ENCODE measurements at places on chromosomes 5 and 9. TPM values are rescaled to one million over a fixed set of nuclear protein-coding genes. Genes with fewer than 3 reads are reported as not detected.

DNA sequence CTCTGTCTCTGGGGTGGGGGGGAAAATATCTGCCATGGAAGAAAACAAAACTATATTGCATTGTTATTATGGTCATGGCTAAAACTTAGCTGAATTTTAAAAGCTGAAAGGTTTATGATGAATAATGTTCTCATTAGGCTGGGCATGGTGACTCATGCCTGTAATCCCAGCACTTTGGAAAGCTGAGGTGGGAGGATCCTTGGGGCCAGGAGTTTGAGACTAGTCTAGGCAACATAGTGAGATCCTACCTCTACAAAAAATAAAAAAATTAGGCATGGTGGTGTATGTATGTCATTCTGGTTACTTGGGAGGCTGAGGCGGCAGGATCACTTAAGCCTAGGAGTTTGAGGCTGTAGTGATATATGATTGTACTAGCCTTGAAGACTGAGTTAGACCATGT is 44.5 kb downstream of the IPO11 start:
- DNase-seq, result no peak
- H3K4me1 ChIP-seq, result no peaks in the 10 kb centered on the region
- H3K4me3 ChIP-seq, result no peak overlapping the region
- H3K36me3 ChIP-seq, result no peaks in the 10 kb centered on the region
- H3K27ac ChIP-seq, result no peak overlapping the region

The DNAJA1 gene
- 88.4 TPM for total RNA-seq

DNA sequence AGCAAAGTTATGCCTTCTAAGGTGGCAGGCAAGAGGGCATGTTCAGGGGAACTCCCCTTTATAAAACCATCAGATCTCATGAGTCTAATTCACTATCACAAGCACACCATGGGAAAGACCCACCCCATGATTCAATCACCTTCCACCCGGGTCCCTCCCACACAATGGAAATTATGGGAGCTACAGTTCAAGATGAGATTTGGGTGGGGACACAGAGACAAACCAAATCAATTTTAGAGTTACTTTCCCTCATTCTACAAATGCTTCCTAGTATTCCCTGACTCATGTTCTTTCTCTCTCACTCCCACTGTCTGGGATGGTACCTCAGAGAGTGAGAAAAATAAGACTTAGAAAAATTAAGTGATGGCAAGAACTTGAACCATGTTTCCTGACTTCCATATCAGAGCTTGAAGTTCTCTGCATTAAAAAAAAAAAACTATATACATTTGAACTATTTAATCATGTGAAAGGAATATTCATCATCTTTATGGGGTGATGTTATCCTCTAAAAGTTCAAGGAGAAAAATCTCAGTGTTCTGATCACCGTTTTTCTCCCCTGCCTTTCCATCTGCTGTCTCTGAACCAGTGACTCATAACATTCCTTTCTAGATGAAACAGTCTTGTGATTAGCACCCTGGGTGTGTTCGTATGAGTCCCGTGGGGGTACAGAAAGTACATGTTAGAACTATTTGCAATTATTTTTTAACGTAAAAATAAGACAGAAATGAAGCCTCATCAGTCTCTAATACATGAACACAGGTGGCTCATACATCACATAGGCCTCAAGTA is 282.9 kb downstream of the SLF1 start:
- no peaks in the 10 kb centered on the region for H3K27me3 ChIP-seq
- H3K4me3 ChIP-seq, result no peak overlapping the region
- no peak overlapping the region for H3K27ac ChIP-seq

- H3K27ac ChIP-seq, result no peak overlapping the region
- DNase-seq, result no peak
- H3K4me3 ChIP-seq, result no peak overlapping the region
- no peaks in the 10 kb centered on the region for H3K27me3 ChIP-seq
Observed at GRCh38 chr5:72238712-72239445, 81.2 kb downstream of the MRPS27 start.

GRCh38 chr5:52682492-52682891 is 105.2 kb upstream of the ITGA1 start:
- no peaks in the 10 kb centered on the region for H3K27me3 ChIP-seq
- H3K4me3 ChIP-seq, result no peak overlapping the region
- no peaks in the 10 kb centered on the region for H3K36me3 ChIP-seq
- H3K4me1 ChIP-seq, result no peaks in the 10 kb centered on the region
- no peak overlapping the region for H3K27ac ChIP-seq

The NUDT12 gene
- total RNA-seq, result 13.3 TPM

DNA sequence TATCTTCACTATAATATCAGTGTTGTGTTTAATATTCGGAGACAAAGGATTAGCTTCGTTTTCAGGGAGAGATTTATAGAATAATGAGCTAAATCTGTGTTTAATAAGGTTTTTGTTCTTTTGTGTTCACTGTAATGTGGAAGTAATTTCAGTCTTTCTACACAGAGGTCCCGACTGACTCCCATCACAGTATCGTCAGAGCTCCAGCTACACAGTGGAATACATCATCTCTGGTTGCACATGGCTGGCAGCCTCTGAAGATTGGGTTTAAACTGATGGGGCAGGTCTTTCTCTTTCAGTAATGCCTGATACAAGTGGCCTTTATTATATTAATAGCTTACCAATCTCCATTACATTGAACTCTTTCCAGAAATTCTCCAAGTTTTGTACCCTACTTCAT is 736.7 kb upstream of the RIOK2 start:
- no peaks in the 10 kb centered on the region for H3K36me3 ChIP-seq
- H3K4me3 ChIP-seq, result no peak overlapping the region
- no peak for DNase-seq
- H3K4me1 ChIP-seq, result no peaks in the 10 kb centered on the region
- H3K27ac ChIP-seq, result no peak overlapping the region

The PCDHB9 gene
- not detected for total RNA-seq

The SCGB3A2 gene
- total RNA-seq, result not detected

DNA sequence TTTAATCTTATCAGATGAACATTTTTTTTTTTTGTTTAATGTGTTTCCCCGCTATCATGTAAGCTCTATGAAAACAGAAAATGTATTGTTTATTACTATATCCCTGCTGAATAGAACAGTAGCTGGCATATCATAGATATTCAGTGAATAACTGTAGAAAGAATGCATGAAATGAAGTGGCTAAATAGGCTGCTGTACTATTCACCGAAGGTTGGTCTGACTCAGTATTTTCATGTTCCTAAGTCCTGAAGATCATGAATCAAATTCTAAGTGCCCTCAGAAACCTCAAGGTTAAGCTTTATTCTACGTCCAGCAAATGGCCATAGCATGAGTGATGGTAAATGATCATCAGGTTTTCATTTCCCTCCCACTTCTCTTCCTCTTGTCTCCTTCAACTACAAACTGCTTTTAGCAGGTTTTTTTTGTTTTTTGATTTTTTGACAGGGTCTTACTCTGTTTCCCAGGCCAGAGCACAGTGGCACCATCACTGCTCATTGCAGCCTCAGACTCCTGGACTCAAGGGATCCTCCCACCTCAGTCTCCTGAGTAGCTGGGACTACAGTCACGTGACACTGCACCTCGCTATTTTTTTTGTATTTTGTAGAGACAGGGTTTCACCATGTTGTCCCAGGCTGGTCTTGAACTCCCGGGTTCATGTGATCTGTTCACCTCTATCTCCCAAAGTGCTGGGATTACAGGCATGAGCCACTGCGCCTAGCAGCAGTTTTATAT is 19.1 kb upstream of the ZFAND5 start:
- H3K27ac ChIP-seq, result no peak overlapping the region
- no peaks in the 10 kb centered on the region for H3K36me3 ChIP-seq
- no peak overlapping the region for H3K4me3 ChIP-seq
- no peak for DNase-seq
- no peaks in the 10 kb centered on the region for H3K4me1 ChIP-seq

- no peak for DNase-seq
- peaks cover 84% of the 10 kb centered on the region for H3K27me3 ChIP-seq
- H3K4me1 ChIP-seq, result no peaks in the 10 kb centered on the region
- no peak overlapping the region for H3K4me3 ChIP-seq
- no peaks in the 10 kb centered on the region for H3K36me3 ChIP-seq
Observed at GRCh38 chr9:133199648-133200321, 9.3 kb downstream of the OBP2B start.

DNA sequence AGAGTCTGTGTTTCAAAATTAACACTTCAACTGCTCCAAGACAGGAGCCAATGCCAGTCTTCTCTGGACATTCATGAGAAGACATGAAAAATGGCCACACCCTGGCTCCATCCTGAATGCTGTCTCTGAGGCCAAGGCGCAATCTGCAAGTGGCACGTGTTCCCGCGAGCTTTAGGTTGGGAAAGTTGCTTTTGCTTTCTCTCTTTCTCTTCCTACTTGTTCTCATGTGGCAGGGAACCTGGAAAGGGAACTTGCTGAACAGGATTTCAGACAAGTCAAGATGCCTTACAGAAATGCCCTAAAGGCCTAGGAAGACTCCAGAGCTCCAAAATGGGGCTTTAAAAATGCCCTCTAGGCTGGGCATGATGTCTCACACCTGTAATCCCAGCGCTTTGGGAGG is 91.9 kb upstream of the OTULINL start:
- no peaks in the 10 kb centered on the region for H3K27me3 ChIP-seq
- H3K36me3 ChIP-seq, result peaks cover 42% of the 10 kb centered on the region
- H3K4me3 ChIP-seq, result no peak overlapping the region
- no peaks in the 10 kb centered on the region for H3K4me1 ChIP-seq
- no peak overlapping the region for H3K27ac ChIP-seq

- peak overlapping the region; percentile 52 for H3K4me3 ChIP-seq
- H3K4me1 ChIP-seq, result no peaks in the 10 kb centered on the region
- H3K27ac ChIP-seq, result no peak overlapping the region
- H3K27me3 ChIP-seq, result peaks cover 21% of the 10 kb centered on the region
- no peak for DNase-seq
- no peaks in the 10 kb centered on the region for H3K36me3 ChIP-seq
Observed at GRCh38 chr9:129436751-129437625, 183.9 kb downstream of the C9orf50 start.

GRCh38 chr9:130045725-130046450 is 2.9 kb upstream of the FNBP1 start:
- no peaks in the 10 kb centered on the region for H3K27me3 ChIP-seq
- H3K4me1 ChIP-seq, result peaks cover 27% of the 10 kb centered on the region
- no peak for DNase-seq
- H3K36me3 ChIP-seq, result no peaks in the 10 kb centered on the region

The SLC9A3 gene
- 5.6 TPM for total RNA-seq

The KCNT1 gene
- not detected for total RNA-seq

DNA sequence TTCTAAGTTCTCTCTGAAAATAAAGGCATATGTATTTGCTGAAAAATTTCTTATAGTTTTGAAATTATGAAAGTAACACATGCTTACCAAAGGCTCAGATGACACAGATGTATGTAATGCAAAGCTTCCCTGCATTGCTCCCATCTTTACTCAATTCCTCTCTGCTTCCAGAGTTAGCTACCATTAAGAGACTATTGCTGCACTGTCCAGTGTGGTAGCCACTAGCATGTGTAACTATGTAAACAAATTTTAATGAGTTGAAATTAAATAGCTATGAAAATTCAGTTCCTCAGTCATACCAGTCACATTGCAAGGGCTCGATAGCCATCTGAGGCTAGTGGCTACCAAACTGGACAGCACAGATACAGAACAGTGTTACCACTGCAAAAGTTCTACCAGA is 17.9 kb downstream of the FRMD3 start:
- no peak overlapping the region for H3K27ac ChIP-seq
- no peak overlapping the region for H3K4me3 ChIP-seq
- no peak for DNase-seq

DNA sequence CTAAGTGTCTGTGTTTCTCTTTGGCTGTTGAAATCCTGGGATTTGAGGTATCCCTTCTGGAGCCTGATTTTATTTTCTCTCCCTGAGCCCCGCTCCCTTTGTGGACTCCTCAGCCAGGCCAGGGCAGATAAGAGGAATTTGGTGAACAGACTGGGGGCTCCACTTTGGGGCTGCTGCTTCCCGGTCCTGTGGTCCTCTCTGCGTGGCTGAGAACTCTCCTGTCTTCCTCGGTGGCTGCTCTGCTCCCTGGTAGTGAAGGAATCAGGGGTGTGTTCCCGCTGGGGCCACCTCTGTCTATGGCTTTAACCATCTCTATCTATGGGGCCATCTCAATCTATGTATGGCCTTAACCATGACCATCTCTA is 71.7 kb upstream of the SH3PXD2B start:
- no peak for DNase-seq
- H3K36me3 ChIP-seq, result no peaks in the 10 kb centered on the region
- no peaks in the 10 kb centered on the region for H3K4me1 ChIP-seq
- no peak overlapping the region for H3K4me3 ChIP-seq

- H3K4me1 ChIP-seq, result no peaks in the 10 kb centered on the region
- no peak overlapping the region for H3K4me3 ChIP-seq
- no peak overlapping the region for H3K27ac ChIP-seq
- H3K27me3 ChIP-seq, result no peaks in the 10 kb centered on the region
- no peak for DNase-seq
Observed at GRCh38 chr5:60020457-60020856, 126.9 kb upstream of the PDE4D start.

- no peaks in the 10 kb centered on the region for H3K4me1 ChIP-seq
- DNase-seq, result no peak
- H3K36me3 ChIP-seq, result no peaks in the 10 kb centered on the region
- no peak overlapping the region for H3K27ac ChIP-seq
Observed at GRCh38 chr5:115271295-115272050, 8.8 kb upstream of the PGGT1B start.

The ADRB2 gene
- 2.8 TPM for total RNA-seq

The ANKRD20A1 gene
- total RNA-seq, result not detected

The SPZ1 gene
- not detected for total RNA-seq

DNA sequence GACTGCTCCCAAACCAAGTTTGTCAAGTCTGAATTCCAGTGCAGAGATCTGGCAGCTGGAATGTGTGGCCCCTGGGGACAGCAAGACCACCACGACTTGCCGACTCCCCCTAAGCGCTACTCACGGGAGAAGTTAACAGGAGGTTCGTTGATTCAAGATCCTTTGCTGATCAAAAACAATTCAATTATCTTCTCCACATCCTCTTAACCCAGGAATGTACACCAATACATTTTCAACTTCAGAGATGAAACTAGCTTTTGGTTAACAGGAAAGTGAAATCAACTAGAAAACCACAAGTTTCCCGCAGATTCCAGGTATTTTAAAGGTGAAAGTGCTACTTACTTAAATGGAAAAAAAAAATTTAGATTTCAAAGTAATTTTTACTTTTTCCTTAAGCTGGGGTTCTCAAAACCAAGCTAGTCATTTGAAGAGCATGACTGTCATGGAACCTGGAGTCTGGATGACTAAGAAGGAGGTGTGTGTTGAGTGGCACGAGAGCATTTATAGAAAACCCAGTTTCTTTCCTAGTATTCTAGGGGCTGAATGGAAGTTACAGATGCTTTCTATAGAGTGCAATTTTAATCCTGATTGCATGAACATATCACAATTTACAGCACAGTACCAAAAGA is 257.5 kb upstream of the PANK3 start:
- peaks cover 83% of the 10 kb centered on the region for H3K27me3 ChIP-seq
- H3K36me3 ChIP-seq, result no peaks in the 10 kb centered on the region
- no peak overlapping the region for H3K27ac ChIP-seq
- no peak for DNase-seq

The BARX1 gene
- not detected for total RNA-seq

The HMHB1 gene
- not detected for total RNA-seq

DNA sequence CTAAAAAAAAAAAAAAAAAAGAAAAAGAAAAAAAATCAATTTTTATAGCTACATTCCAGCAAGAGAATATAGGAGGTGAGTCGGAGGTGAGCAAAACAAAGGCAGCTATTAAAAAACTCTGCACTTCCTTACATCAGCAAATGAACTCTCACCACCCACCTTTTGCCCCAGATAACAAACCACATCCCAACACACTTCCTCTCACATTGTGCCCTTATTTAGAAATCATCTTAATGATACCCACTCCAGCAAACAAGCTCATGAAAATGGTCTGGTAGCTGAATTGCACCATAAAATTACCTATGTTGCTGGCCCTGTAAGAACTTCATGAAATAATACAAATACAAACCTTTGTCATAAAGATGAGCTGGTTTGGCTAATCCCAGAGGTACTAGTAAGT is 82.9 kb downstream of the CEMIP2 start:
- H3K27me3 ChIP-seq, result no peaks in the 10 kb centered on the region
- peaks cover 76% of the 10 kb centered on the region for H3K4me1 ChIP-seq
- H3K36me3 ChIP-seq, result peaks cover 30% of the 10 kb centered on the region
- H3K27ac ChIP-seq, result peak overlapping the region; percentile 83
